ENCODE measurements at places on chromosomes 5 and 9.
A peak's percentile ranks its signal among the peaks of the same experiment; 100 is the strongest.

DNA sequence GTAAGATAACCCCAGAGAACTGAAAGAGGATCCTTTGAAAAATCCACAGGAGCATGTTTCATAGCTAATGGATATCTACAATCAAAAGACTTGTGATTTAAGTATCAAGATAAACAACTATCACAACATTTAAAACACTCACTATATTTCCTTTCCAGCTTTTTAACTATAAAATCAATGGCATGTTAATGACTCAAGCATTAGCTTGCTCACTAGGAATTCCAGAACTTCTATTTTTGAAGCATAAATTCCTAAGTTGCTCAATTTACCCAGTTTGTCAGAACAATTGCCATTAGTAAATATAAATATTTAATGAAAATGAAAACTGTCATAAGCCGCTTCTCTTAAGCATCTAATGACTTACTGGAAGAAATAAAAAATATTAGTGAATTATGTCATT is 355.3 kb downstream of the PRELID2 start:
- no peak for DNase-seq

GRCh38 chr9:110590816-110591215 is 11.3 kb upstream of the SVEP1 start:
- no peak for DNase-seq

DNA sequence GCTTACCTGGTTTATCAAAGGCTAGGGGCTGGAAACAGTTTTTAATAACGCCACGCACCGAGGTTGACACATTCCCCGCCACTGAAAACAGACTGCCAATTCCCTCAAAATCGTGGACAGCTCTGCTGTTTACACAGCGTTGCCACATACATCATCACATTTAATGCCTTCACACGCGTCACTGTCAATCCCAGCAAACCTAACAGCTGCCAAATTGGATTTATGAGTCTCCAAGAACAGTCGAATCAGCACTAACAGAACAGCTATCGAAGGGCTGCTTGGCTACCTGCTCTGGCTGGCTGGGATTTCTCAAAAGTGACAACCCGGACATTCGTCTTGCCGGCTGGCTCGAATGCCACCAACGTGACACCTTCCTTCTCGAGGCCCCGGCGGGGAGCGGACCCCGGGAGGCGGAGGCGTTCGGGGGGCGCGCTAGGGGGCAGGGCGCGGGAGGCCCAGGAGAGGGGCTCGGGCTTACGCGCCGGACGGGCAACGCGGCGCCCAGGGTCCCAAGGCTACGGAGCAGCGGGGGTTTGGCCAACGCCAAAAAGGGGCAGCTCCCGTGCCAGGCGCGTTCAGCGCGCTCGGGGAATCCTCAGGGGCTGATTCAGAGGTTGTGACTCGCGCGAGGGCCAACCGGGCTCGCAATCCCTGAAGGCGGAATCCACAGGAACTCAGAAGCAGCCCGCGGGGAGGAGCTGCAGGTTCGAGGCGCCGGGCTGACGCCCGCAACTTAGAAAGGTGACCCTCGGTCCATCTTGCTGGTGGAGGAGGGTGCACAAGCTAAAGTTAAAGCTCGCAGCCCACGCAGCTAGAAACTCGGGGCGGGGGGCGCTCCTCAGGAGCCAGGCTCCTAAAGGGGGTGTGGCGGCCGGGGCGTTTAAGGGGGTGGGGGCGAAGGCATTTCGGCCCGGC is 1.2 kb downstream of the CDC14B start:
- DNase-seq = peak; percentile 25

- no peak for DNase-seq
These were observed 278.4 kb downstream of the NSG2 start for GRCh38 chr5:174323878-174324281.

GRCh38 chr5:75716715-75717081 is 539 bp downstream of the POC5 start:
- peak; percentile 12 for DNase-seq

GRCh38 chr9:135976531-135976930 is 15.4 kb upstream of the UBAC1 start:
- no peak for DNase-seq

DNA sequence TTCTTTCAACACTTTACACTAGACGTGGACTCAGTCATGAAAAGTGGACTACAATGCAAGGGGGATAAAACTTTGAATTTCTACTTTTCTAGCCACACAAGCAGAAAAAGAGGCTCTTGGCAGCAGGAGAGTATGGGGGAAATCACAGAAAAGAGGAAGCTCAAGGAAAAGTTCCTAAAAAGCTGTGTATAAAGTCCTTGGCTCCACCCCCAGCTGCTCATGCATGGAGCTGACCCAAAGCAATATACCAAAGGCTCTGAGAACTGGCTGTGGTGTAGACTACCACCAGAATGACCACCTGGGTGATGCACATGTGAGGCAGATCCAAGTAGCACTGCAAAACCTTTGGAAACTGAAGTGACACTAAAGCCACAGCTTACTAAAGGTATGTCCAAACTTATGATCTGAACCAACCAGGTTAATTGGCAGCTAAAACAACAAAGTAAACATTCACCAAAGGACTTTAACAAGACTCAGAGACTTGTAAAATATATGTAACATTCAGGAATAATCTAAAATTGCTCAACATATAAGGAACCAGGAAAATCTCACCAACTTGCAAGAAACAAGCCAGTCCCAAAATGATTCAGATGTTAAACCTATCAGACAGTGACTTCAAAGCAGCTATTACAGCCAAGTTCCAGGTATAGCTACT is 55.5 kb upstream of the RASGRF2 start:
- no peak for DNase-seq

DNA sequence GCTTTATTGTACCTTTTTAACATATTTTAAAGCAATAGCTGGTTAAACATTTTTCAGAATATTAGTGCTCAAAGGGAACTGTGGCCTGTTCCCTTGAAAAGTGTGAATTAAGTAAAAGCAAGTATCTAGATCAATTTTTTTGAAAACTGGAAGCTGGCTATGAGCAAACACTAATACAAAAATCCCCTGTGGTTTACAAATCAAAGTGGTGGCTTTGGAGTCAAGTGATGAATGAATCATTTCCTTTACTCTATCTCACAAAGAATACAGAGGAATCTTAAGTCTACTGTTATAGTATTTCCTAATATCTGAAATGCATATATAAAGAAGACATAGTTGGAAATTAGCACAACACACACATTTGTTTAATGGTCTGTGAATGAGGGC is 212.4 kb upstream of the C9orf72 start:
- no peak for DNase-seq

DNA sequence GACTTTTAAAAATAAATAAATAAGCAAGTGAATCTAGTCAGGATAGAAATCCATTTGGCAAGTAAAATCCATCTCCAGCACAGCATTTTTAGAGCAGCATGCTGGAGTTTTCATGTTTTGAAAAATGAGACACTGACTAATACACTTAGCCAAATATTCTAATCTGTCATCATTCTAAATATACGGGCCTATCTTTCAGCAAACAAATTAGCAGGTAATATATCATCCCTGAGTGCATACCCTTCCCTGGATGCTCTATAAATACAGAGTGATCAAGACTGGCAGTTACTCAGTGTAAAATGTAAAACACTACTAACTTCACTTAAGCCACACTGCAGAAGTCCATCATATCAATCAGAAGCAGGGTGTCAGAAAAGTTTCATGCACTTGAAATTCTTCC is 58.4 kb downstream of the MLLT3 start:
- DNase-seq = no peak

DNA sequence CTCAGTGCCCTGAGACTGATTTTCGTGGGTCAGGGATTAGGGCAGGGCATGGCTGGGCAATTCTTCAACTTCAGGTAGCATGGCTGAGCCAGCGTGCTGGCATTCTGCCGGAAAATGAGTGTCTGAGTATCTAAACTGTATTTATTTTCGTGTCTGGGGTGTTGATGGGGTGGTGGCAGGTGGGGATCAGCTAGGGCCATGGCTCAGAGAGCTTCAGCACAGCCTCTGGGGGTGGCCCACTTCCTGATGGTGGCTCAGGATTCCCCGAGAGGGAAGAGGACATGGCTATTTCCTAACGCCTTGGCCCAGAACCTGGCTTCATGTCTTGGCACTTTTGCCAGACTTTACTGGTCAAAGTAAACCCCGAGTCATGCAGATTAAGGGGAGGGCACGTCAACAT is 260.5 kb downstream of the GADD45G start:
- no peak for DNase-seq

- no peak for DNase-seq
These were observed 8.0 kb downstream of the SRFBP1 start for GRCh38 chr5:121969660-121970295.

GRCh38 chr9:120757026-120757913 is 35.9 kb downstream of the FBXW2 start:
- DNase-seq = no peak

DNA sequence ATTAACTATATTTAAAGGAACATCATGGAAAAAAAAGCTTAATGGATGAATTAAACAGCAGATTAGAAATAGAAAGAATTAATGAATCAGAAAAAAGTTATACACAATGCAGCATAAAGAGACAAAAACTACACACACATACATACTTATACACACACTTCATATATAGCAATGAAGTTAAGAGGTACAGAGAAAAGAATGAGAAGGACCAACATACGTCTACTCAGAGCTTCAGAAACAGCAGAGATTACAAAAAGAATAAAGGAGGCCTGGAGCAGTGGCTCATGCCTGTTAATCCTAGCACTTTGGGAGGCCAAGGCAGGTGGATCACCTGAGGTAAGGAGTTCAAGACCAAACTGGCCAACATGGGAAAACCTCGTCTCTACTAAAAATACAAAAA is 133.9 kb upstream of the TNPO1 start:
- DNase-seq = no peak

DNA sequence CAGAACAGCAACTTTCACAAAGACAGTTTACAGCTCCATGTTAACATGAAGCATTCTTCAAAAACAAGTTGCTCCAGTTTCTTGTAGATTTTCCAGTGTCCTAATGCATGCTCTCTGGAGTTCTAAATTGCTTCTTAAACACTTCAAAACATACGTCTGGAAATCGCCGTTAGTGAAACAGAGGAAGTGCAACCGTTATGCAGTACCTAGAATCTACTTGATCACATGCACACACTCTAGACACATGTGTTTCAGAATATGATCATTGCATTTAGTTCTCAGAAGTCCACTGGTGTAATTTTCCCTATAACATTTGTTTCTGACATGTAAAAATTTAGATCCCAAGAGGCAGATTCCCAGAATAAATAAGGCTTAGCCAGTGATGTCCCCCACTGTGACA is 41.1 kb upstream of the RUFY1 start:
- no peak for DNase-seq

DNA sequence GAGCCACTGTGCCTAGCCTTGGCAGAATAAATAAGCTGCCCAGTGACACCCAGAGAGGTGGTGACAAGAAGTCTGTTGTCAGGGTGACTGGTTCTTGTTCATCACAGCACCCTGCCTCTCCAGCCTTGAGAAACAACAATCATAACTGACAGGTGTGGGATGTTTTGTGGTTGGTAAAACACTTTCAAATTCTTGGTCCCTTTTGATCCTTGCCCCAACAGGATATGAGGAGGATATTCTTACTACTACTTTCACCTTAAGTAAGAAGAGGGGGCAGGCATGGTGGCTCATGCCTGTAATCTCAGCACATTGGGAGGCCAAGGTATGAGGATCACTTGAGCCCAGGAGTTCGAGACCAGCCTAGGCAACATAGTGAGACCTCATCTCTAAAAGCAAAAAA is 14.2 kb upstream of the FRRS1L start:
- peak; percentile 41 for DNase-seq

- DNase-seq = no peak
These were observed 855 bp downstream of the MCC start for GRCh38 chr5:113487416-113487780.

DNA sequence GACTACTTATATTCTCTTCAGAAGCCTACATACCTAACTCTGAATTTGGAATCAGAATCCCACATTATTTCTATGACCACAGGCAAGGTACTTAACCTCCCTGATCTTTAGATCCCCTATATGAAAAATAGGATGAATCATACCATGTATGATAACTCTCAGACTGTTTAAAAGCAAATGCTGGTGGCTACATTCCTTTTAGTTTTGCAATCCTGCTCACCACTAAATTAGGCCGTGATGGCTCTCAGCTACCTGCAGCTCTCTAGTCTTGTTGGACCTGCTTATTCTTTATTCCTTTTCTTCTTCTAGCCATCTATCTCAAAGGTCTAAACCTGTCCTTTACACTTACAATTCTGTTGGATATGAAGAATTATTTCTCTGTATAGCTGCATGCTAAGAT is 303.4 kb upstream of the ATP10B start:
- no peak for DNase-seq

- no peak for DNase-seq
These were observed 65.2 kb upstream of the FYB1 start for GRCh38 chr5:39284552-39284951.

- no peak for DNase-seq
These were observed 66.8 kb downstream of the IPPK start for GRCh38 chr9:92603100-92603499.

DNA sequence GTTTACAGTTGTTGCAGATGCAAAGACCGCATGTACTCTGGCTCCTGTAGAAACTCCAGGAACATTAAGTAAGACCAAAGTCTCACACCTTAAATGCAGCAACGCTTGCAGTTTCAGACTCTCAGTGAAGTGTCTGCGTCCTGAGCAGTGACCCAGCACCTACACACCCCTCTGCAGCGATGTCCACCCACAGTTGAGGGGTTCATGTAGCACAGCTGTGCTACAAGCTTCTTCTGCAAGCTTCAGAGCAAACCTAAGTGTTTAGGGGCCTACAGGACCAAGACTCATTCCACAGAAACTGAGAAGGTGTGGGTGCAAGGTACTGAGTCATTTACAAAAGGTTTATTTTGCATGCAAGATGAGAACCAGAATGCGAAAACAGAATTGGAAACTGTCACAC is 191.0 kb downstream of the IRX2 start:
- no peak for DNase-seq

DNA sequence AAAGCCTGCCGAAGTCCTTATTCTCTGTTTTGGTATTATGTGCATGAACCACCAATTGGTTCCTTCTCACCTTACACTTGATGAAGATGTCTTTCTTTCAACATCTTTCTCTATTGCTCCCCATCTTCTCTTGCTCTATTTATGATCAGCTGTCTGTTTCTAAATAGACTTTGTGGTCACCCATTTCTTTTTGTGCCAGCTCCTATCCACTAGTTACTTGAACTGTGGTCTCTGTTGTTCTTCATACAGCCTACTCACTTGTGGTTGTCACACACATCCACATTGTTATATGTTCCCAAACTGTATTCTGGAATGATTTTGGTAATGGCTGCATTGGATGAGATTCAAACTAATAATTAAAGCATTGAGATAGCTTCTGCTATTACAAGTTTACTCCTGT is 11.4 kb downstream of the VCAN start:
- DNase-seq = no peak

DNA sequence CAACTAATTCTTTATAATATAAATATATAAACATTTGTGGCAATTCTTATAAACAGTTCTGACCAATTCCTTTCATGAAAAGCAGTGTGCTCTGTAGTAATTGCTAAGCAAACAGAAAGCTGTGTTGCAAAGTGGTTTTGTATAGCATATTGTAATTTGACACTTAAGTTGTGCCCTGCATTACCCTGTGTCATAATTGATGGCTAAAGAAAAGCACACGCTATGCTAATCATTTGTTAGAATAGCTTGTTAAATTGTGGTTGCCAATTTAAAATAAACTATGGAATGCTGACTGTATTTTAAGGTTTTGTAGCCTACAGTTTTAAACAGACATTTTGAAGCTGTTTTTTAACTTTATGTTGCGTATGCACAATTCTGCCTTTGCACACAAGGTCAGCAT is 140.0 kb downstream of the PBX3 start:
- no peak for DNase-seq

GRCh38 chr5:42043400-42043799 is 118.3 kb downstream of the FBXO4 start:
- DNase-seq = no peak
